ELR (cell line): ENCODE measurements at places on chromosomes 12 and 14.
A peak's percentile ranks its signal among the peaks of the same experiment; 100 is the strongest.

DNA sequence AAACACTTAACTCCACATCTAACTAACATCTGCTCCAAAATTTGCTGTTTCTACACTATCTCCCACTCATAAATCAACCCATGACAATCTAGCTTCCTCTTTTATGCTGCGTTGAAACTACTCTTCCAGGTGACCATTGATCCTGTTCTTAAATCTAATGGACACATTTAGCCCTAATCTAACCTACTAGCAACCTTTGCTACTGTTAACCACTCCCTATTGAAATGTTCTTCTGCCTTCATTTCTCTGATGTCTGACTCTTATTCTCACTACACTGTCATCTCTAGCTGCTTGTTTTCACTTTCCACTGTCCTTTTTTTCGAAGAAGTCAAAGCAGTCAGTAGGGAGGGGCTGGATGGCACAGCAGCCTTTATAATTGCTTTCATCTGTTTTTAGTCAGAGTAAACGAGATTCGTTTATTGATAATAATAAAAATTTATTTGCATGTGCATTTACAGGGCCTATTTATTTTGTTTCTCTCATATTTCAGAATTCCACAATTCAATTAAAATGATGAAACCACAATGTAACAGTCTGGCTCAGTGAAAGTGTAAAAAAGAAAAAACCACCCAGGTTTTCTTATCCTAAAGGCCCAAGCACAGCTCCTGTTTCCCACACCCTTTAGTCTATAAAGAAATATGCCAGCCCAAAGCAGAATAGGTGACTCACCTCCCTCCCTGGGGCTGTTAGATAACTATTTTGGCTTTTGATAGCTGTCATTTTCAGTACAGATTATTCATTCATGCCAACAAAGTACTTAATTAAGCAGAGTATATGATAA lies 44.9 kb downstream of the ATP2B1 start:
- DNase-seq: peak; percentile 63

GRCh38 chr12:99745121-99745520 lies 97.6 kb downstream of the GARIN6 start:
- DNase-seq: no peak

DNA sequence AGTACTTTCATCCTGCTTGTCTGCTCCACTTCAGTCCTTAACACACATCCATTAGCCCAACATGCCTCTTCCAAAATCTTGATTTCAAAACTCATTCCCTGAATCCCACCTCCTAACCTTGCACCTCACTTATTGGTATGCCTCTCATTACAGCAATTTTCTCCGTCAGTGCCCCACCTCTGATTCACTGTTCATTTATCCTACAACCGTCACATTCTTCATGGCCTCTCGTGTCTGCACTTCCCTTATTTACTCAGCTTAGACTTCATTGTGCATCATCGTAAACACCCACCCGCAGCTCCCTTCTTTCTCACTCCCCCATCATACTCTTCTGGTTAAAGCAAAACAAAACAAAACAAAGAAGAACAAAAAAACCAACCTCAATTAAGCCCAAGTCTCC lies 160.6 kb upstream of the HMGA2 start:
- DNase-seq: peak; percentile 52

- DNase-seq: no peak
Measured at GRCh38 chr12:132469423-132469822, 20.5 kb upstream of the FBRSL1 start.

DNA sequence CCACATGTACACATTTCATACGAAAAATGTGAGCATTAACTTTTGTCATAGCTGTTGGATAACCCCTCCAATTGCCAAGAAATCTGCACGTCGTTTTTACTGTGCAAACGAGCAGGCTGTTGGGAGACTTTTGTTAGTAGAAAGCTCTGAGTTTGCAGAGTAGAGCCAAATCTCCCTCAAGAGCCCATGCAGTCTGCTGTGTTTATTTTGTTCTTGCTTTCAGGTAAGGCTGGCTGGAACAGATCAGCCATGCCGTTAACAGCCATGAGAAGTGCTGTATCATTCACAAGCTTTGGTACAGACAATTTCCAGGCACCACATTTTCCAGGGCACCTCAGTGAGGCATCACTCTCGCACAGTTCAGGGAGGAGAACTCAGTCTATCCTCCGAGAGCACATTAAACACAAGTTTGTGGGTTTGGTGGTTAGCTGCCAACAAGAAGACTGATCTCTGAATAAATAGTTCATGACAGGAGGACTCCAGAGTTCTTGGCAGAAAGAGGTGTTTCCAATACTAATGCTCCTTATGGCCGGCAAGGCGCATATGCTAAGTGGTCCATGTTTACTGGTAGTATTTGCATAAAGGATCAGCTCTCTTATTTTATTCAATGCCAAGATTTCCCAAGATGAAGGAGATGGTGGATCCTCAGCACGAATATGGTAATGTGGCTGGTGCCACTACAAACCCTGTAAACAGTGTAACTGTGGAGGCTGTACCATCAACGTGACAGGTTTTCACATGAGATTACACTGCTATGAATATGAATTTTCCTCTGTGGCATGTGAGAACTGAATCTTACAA lies 30.3 kb upstream of the PELI2 start:
- DNase-seq: no peak

DNA sequence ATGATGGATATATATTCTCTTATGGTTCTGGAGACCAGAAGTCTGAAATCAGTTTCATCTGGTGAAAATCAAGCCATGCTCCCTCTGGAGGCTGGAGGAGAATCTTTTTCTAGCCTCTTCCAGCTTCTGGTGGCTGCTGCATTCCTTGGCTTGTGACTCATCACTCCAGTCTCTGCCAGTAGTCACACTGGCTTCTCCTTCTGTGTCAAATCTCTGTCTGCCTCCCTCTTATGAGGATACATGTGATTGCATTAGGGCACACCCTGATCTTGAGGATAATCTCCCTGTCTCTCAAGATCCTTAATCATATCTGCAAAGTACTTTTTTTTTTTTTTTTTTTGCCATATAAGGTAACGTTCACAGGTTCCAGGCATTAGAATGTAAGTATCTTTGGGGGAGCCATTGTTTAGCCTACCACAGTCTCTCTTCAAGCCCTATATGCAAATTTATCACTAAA lies 17.7 kb downstream of the DNAL1 start:
- peak; percentile 97 for DNase-seq

GRCh38 chr12:87425942-87426554 lies 603.2 kb downstream of the C12orf50 start:
- DNase-seq: peak; percentile 33

- no peak for DNase-seq
Measured at GRCh38 chr12:16407346-16407745, 59.9 kb downstream of the MGST1 start.
